ENCODE measurements at places on chromosomes 3 and 15.

GRCh38 chr3:116139641-116140040 is 305.6 kb downstream of the LSAMP start:
- DNase-seq = no peak

- DNase-seq = no peak
These were observed 262.1 kb downstream of the IGSF11 start for GRCh38 chr3:118772547-118773011.

DNA sequence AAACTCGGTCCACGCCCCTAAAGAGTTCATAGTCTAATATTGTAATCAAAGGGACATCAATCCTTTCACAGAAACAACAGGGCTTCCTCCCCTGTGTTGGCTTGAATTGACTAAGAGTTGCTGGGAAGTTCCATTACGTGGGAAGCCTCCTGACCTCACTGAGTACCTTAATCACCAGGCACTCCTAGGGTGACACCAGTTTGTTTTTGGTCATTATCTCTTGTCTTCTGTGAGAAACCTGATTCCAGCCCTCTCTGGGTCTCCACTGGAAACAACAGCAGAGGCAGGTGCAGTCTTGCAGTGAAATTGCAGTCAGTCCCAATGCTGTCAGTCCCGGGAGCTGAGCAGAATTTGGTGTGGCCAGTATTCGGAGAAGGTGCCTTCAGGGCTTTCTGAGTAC is 55.4 kb downstream of the BOC start:
- DNase-seq = no peak

GRCh38 chr3:150073031-150073430 is 102.3 kb upstream of the PFN2 start:
- no peak for DNase-seq

- no peak for DNase-seq
These were observed 42.3 kb downstream of the TM4SF18 start for GRCh38 chr3:149291178-149291577.

- no peak for DNase-seq
These were observed 78.3 kb downstream of the EEFSEC start for GRCh38 chr3:128231606-128232005.

- no peak for DNase-seq
These were observed 6.0 kb downstream of the SNRPA1 start for GRCh38 chr15:101288905-101289513.

GRCh38 chr15:58086491-58086890 is 21.0 kb upstream of the ALDH1A2 start:
- no peak for DNase-seq

DNA sequence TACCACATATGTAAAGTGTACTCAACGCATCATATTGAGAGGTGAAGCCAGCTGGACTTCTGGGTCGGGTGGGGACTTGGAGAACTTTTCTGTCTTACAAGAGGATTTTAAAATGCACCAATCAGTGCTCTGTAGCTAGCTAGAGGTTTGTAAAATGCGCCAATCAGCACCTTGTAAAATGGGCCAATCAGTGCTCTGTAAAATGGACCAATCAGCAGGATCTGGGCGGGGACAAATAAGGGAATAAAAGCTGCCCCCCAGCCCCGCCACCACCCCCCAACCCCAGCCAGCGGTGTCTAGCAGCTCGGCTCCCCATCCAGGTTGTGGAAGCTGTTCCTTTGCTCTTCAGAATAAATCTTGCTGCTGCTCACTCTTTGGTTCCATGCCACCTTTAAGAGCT is 6.2 kb upstream of the IVD start:
- no peak for DNase-seq

DNA sequence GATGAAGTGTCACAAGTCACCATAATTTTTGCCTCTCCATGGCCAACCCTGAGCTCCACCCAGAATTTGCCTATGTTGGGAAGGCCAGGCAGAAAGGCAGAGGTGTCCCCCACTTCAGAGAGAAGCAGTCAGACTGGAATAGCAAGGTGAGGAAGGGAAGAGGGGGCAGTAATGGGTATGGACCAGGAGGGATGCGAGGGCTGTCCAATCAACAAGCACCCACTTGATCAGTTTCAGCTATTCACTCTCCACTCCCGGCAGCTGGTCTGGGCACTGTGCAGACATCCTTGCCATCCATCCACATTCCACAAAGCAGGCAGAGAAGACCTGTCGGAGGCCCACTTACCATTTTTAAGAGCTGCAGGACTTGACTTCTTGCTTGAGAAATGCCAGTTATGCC is 43.5 kb upstream of the CTNNB1 start:
- DNase-seq = no peak

- DNase-seq = peak; percentile 95
These were observed 91.7 kb downstream of the APBA2 start for GRCh38 chr15:28977377-28978010.

- DNase-seq = no peak
These were observed 89.0 kb upstream of the STRIT1 start for GRCh38 chr3:155382396-155383042.

- peak; percentile 51 for DNase-seq
These were observed 44.1 kb downstream of the STARD5 start for GRCh38 chr15:81279621-81280485.

- DNase-seq = no peak
These were observed 359.9 kb downstream of the AGBL1 start for GRCh38 chr15:86439614-86440013.

DNA sequence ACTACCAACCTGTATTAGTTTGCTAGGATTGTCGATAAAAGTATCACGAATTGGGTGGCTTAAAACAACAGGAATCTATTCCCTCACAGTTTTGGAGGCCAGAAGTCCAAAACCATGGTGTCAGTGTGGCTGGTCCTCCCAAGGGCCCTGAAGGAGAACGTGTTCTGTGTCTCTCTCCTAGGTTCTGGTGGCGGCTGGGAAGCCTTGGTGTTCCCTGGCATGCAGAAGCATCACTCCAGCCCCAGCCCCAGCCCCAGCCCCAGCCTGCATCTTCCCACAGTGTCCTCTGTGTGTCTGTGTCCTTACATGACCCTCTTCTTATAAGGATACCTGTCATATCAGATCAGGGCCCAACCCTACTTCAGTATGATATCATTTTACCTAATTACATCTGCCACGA is 272.5 kb upstream of the LYSMD4 start:
- no peak for DNase-seq

DNA sequence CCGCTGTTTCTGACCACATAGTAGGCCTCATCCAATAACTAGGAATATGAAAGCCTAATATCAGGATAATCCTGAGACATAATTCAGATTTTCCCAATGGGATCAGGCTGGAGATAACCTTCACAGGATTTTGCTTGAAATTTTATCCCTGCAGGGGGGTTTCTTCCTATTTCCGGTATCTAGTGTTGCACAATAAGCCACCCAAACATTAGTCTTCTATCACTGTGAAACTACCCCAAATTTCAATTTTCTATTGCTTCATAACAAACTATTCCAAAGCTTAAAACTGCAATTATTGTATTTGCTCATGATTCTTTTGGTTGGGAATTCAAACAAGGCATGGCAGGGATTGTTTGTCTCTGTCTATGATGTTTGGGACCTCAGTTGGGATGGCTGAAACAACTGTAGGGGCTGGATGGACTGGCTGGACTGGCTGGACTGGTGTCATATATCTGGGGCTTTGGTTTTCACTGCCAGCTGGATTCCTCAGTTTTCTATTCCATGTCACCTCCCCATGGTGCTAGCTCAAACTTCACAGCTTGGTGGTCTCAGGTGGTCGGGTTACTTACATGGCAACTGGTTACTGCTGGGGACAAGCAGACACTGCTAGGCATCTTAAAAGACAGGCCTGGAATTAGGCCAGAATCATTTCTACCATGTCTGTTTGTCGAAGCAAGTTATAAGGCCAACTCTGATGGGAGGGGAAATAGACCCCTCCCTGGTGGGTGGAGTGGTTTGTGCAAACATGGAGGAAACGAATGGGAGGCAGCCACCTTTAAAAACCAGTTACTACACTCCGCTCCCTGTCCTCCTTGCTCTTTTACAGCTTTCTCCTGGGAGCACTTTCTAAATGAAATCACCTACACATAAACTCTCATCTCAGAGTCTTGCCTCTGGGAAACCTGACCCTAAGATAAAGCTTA is 88.2 kb upstream of the STT3B start:
- no peak for DNase-seq

GRCh38 chr3:28280781-28281180 is 39.4 kb downstream of the CMC1 start:
- DNase-seq = no peak

DNA sequence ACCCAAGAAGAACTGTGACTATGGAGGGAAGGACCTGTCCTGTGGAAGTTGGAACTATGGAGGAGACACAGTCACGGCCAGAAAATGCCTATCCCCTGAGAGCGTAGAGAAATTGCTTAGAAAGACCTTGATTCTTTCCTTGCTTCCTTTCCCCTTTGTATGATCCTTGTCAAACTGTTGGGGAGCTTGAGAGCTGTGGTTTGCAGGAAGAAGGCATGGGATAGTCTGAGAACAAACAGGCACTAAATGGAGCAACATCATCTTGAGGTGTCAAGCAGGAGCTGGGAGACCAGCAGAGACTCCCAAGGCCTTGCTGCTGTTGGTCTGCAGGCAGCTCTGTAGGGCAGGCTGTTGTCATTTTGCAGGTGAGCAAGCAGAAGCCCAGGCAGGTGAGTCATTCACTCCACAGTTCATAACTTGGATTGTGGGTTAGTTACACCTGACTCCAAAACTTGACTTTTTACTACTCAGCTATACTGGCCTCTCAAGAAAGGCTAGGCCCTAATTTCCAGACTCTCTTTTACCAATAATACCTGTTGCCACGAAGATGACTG is 298.9 kb downstream of the LRTM1 start:
- DNase-seq = no peak

DNA sequence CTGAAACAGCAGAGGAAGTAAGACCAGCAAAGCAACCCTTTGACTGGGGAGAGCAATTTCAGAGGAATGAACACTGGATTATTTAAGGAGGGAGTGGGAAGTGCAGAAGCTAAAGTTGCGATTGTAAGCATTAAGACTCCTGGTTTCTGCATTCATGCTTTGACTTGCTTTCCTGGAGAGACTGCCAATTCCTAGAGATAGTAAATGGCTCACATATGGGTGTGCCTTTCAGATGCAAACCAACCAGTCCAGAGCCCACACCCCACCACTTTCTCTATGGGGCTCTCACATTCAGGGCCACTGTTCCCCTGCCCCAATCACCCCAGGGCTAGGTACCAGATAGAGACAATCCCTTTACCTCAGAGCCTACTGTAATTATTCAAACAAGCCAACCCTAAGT is 200.9 kb upstream of the EIF1B start:
- DNase-seq = no peak

DNA sequence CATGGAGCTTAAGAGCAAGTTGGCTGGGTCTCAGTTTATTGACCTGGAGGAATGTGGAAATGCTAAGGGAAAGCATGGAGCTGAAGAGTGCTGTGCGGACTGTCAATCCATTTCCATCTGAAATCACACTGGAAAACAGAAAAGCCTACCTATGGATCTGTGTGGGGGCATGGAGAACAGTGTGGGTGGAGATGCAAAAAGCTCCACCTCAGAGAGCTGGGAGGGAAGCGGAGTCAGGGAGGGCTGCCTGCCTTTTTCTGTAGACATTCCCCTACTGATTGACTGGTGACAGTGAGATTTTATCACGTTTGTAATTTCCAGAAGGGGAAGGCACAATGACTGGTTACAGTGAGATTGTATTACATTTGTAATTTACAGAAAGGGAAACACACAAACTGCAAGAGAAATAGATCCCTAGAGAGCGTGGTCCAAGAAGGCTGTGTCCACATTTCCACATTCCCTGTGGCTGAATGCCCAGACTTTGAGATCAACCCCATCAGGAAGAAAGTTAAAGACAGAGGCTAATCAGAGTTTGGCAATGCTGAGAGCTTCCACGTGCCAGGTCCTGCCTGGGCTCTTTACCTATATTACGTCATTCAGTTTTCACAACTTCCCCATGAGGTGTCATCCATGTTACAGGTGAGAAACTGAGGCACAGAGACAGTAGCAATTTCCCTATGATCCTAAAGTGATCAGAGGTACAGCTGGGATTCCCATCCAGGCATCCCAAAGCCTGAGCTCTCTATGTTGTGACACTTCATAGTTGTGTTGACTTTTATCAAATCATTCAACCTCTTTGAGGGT is 67.7 kb upstream of the NSMCE3 start:
- no peak for DNase-seq

- no peak for DNase-seq
These were observed 13.1 kb upstream of the SLC26A6 start for GRCh38 chr3:48648188-48648850.

DNA sequence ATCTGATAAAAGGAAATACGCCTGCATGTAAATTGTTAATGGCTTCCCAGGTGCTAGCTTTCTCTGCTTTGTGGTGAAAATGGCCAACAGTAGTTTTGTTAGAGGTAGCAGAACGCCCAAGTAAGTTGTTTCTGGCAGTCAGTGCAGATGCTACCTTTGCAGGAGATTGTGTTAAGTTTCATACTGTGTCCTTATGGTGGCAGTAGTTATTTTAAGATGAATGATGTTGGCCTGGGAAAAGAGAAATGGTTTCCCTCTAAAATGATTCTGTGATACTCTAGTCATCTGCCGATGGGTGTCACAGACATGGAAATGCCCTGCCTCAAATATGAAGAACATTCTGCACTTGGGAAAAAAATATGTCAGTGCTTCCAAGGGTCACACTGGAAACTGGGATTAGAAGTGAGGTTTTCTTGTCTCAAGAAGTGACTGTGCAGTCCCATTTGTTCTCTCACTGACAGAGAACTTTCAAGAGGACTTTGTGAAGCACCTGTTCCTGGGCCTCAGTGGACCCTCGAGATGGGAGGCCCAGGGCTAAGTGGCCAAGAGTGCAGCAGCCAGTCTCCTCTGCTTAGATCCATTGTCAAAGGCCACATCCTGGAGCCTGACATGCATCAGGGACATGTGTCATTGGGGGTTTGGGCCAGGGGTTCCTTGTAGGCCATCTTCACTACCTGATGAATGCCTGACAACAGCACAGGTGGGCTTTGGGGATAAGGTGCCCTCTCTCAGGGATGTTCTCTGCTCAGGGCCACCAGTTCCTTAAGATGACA is 393.3 kb downstream of the CACNA2D3 start:
- no peak for DNase-seq

- no peak for DNase-seq
These were observed 23.7 kb downstream of the CLEC3B start for GRCh38 chr3:45049807-45050206.

DNA sequence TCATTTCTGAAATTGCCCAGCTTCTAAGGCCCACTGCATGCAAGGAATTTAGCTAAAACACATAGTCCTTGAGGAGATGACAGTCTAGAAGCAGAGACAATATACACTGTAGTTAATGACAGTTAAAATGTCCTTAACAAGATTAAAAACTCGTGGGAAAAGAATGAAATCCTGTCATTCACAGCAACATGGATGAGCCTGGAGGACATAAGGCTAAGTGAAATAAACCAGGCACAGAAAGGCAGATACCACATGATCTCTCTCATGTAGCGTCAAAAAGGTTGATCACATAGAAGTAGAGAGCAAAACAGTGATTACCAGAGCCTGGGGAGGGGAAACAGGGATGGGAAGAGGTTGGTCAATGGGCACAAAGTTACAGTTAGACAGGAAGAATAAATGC is 36.3 kb upstream of the GOLGA8J start:
- DNase-seq = no peak

GRCh38 chr3:160830796-160831195 is 74.8 kb downstream of the PPM1L start:
- DNase-seq = no peak

GRCh38 chr3:104347291-104347690 is 1019.4 kb upstream of the ALCAM start:
- no peak for DNase-seq

- no peak for DNase-seq
These were observed 19.0 kb upstream of the CRABP1 start for GRCh38 chr15:78321041-78321570.

Measured in RWPE2 (cell line).